Panc1 (cell line): ENCODE measurements at places on chromosomes 12 and 14. TPM values are rescaled to one million over a fixed set of nuclear protein-coding genes. Genes with fewer than 3 reads are reported as not detected.

The ACADS gene
- 15.9 TPM for total RNA-seq

The STRN3 gene
- 29.2 TPM for total RNA-seq

The TMEM19 gene
- 72.8 TPM for total RNA-seq

The CDK17 gene
- total RNA-seq: 23.2 TPM

The BLOC1S1 gene
- total RNA-seq: 87.3 TPM

The AKAP5 gene
- 0.64 TPM for total RNA-seq

DNA sequence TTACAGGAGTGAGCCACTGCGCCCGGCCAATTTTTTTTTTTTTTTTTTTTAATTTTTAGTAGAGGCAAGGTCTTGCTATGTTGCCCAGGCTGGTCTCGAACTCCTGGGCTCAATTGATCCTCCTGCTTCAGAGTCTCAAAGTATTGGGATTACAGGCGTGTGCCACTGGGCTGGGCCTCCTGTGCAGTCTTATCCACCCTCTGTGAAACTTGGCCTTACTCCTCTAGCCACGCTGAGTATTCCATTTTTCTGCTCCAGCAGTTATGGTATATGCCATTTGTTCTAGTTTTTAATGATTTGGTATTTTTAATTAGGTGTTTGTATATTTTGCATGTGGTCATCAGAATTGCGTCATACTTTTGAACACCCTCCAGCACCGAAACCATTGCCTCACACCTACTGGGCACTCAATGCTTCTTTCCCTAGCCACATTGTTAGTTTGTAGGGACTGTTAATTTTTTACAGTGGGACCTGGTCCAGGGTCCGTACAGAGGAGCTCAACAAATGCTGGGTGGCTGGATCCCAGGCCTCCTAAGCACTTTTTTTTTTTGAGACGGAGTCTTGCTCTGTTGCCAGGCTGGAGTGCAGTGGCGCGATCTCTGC lies 11.4 kb downstream of the RIOX1 start:
- H3K27me3 ChIP-seq: no peaks in the 10 kb centered on the region
- no peaks in the 10 kb centered on the region for H3K4me1 ChIP-seq
- no peak overlapping the region for H3K27ac ChIP-seq
- no peaks in the 10 kb centered on the region for H3K36me3 ChIP-seq
- DNase-seq: no peak
- no peak overlapping the region for H3K4me3 ChIP-seq

DNA sequence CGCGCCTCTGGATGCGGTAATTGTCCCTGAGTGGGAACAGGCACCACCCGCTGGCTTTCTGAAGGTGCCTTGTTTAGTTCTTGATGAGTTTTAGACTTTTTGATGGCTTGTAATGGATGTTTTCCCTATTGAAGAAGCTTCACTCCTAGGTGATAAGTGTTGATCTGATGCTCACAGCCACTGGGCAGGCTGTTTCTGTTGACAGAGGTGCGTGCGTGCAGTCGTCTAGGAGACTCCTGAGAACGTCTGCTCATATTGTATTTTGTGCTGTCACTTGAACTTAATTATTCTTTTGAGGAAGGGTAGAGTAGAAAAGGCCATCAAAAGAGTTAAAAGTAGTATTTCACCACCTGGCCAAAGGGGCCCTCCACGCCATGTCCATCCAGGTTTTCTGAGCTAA lies 70.5 kb downstream of the EP400 start:
- no peak overlapping the region for H3K4me3 ChIP-seq
- no peak for DNase-seq
- H3K36me3 ChIP-seq: peaks cover 23% of the 10 kb centered on the region
- H3K27ac ChIP-seq: no peak overlapping the region

GRCh38 chr14:42187846-42188245 lies 581.2 kb downstream of the LRFN5 start:
- no peaks in the 10 kb centered on the region for H3K27me3 ChIP-seq
- no peaks in the 10 kb centered on the region for H3K36me3 ChIP-seq
- H3K4me1 ChIP-seq: peaks cover 8% of the 10 kb centered on the region
- no peak for DNase-seq
- no peak overlapping the region; the same call in 1 of the 2 replicates for H3K27ac ChIP-seq

- DNase-seq: no peak
- no peaks in the 10 kb centered on the region for H3K36me3 ChIP-seq
- H3K4me1 ChIP-seq: peaks cover 3% of the 10 kb centered on the region
Measured at GRCh38 chr14:20682127-20682434, 2.3 kb upstream of the RNASE4 start.

GRCh38 chr14:72462056-72462455 lies 431.8 kb downstream of the DPF3 start:
- no peak for DNase-seq
- no peaks in the 10 kb centered on the region for H3K4me1 ChIP-seq
- no peaks in the 10 kb centered on the region for H3K36me3 ChIP-seq
- no peak overlapping the region for H3K27ac ChIP-seq
